ENCODE measurements at places on chromosomes 4 and X. TPM values are rescaled to one million over a fixed set of nuclear protein-coding genes. Genes with fewer than 3 reads are reported as not detected.

GRCh38 chr4:84547211-84547610 lies 35.7 kb upstream of the CDS1 start:
- no peaks in the 10 kb centered on the region for H3K27me3 ChIP-seq
- DNase-seq: no peak
- no peaks in the 10 kb centered on the region for H3K4me1 ChIP-seq
- no peaks in the 10 kb centered on the region for H3K36me3 ChIP-seq

DNA sequence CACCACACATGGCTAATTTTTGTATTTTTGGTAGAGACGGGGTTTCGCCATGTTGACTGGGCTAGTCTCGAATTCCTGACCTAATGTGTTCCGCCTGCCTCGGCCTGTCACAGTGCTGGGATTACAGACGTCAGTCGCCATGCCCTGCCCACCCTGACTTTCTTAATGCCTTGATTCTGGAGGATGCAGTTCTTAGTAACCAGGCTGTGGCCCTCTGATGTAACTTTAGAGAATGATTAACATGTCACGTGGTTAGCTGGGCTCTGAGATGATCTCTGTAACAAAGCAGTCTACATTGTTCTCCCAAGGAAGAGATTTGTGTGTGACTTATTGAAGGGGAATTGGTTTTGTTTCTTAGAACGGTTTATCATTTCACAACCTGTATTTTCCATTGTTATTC lies 30.6 kb downstream of the ANK2 start:
- no peaks in the 10 kb centered on the region for H3K4me1 ChIP-seq
- no peak for DNase-seq
- H3K27ac ChIP-seq: no peak overlapping the region
- H3K27me3 ChIP-seq: no peaks in the 10 kb centered on the region

DNA sequence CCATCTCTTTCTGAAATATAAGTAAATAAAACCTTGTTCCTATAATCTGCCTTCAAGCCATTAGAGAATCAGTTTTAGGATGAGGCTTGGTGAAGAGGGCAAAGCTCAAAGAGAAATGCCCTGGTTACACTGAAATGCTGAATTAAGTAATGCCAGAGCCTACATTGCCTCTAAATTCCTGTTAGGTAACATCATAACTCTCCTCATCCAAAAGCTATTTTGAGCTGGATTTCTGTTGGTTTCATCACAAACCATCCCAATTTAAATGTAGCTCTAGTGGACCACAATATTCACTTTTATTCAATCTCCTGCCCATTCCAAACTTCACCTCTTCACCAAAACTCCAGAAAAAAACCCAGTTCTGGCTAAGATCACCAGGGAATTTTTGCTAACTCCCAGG lies 1319.7 kb upstream of the TENM3 start:
- no peak overlapping the region for H3K4me3 ChIP-seq
- H3K27me3 ChIP-seq: no peaks in the 10 kb centered on the region
- H3K27ac ChIP-seq: no peak overlapping the region
- no peaks in the 10 kb centered on the region for H3K36me3 ChIP-seq

DNA sequence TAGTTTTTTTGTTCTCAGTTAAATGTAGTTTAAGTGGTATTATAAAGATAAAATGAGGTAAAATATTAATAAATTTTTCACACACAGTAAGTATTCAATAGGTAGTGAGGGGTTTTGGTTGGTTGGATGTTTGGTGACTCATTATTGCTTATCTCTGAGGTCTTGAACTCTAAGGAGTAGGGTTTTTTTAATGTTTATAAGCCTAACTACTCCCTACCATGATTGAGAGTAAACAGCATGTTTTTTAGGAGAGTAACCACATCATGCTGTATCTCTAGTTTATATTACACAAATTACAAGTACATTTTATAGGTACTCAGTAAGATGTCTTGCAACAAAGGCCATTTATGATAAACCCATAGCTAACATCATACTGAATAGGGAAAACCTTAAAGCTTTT lies 181.6 kb downstream of the MAPK10 start:
- no peaks in the 10 kb centered on the region for H3K36me3 ChIP-seq
- DNase-seq: no peak
- no peaks in the 10 kb centered on the region for H3K4me1 ChIP-seq
- H3K27ac ChIP-seq: no peak overlapping the region
- H3K4me3 ChIP-seq: no peak overlapping the region
- no peaks in the 10 kb centered on the region for H3K27me3 ChIP-seq

DNA sequence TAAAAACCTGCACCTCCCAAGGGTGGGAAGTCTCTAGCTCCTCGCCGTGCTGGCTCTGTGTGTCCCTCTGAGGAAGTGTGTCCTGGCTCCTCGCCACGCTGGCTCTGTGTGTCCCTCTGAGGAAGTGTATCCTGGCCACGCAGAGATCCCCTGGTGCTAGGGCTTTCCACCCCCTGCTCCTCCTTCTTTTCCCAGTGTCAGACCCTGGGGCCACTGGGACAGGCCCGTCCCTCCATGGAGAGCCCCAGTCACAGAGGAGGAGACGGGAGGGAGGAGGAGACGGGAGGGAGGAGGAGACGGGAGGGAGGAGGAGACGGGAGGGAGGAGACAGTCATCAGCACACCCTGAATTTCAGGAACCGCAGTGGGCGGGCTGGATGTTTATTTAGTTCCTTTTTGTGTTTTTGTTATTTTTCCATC lies 53.8 kb upstream of the HGFAC start:
- peak; percentile 86 for DNase-seq
- peak overlapping the region; percentile 13 for H3K4me3 ChIP-seq

DNA sequence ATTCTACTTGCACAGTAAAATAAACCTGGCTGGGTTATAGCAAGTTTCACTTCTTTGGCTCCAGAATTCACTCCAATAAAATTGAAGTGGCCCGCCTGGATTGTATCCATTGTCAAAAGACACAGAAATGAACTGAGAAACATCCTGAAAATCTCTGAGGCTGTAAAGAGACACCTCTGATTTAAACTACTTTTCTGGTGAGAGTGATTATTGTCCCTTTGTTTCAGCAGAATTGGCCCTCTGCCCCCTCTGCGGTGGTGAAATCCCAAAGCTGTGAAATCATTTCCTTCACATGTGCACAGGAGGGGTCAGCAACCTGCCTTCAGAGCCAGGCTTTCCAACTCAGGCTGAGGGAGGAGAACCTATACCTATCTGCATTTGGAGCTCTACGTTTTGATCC lies 23.0 kb downstream of the GAB3 start:
- no peak for DNase-seq
- H3K4me1 ChIP-seq: no peaks in the 10 kb centered on the region
- H3K27ac ChIP-seq: no peak overlapping the region
- H3K27me3 ChIP-seq: no peaks in the 10 kb centered on the region
- no peak overlapping the region for H3K4me3 ChIP-seq
- H3K36me3 ChIP-seq: no peaks in the 10 kb centered on the region

Gene CEP135
- 3.3 TPM for total RNA-seq

DNA sequence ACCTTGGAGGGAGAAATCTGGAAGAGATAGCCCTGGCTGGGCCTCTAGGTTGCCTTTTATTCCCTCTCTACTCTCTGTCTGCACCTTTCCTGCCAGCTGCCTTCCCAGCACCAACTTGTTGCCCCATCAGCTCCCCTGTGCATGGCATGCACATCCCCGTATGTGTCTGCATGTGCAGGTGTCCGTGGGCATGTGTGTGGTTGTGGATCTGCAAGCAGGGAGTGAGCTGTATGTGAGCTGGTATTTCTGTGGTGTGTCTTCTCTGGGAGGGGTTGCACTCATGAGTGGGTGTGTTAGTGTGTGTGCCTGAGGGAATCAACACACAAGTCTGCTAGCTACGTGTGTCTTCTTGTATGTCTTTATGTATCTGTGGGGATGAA lies 9.9 kb downstream of the L1CAM start:
- no peaks in the 10 kb centered on the region for H3K4me1 ChIP-seq
- no peak overlapping the region for H3K4me3 ChIP-seq
- no peaks in the 10 kb centered on the region for H3K36me3 ChIP-seq
- no peak overlapping the region for H3K27ac ChIP-seq
- no peaks in the 10 kb centered on the region for H3K27me3 ChIP-seq

GRCh38 chr4:188879598-188879997 lies 740.4 kb downstream of the TRIML1 start:
- no peak overlapping the region for H3K4me3 ChIP-seq
- DNase-seq: no peak
- H3K27ac ChIP-seq: no peak overlapping the region
- H3K36me3 ChIP-seq: no peaks in the 10 kb centered on the region
- H3K27me3 ChIP-seq: no peaks in the 10 kb centered on the region
- H3K4me1 ChIP-seq: no peaks in the 10 kb centered on the region

GRCh38 chr4:184441461-184442313 lies 32.7 kb downstream of the IRF2 start:
- no peak for DNase-seq
- no peak overlapping the region for H3K4me3 ChIP-seq
- H3K36me3 ChIP-seq: no peaks in the 10 kb centered on the region

DNA sequence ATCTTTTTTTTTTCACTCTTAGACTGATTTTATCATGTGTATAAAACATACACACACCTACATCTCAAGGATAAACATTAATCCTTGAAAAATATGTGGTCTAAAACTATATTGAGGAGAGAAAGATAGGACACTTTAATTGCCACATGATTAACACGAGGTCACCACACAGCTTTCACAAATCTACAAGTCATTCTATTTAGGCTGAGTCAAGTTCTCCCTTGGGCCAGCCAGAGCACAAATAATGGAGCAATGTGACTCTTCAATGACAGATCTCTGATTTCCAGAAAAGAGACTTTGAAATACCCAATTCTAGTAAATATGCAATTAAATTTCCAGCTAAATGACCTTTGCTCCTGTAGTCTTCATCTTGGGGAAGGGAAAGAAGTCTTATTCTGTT lies 12.9 kb upstream of the ADH4 start:
- H3K27me3 ChIP-seq: no peaks in the 10 kb centered on the region
- no peak overlapping the region for H3K27ac ChIP-seq
- DNase-seq: no peak
- no peaks in the 10 kb centered on the region for H3K4me1 ChIP-seq

DNA sequence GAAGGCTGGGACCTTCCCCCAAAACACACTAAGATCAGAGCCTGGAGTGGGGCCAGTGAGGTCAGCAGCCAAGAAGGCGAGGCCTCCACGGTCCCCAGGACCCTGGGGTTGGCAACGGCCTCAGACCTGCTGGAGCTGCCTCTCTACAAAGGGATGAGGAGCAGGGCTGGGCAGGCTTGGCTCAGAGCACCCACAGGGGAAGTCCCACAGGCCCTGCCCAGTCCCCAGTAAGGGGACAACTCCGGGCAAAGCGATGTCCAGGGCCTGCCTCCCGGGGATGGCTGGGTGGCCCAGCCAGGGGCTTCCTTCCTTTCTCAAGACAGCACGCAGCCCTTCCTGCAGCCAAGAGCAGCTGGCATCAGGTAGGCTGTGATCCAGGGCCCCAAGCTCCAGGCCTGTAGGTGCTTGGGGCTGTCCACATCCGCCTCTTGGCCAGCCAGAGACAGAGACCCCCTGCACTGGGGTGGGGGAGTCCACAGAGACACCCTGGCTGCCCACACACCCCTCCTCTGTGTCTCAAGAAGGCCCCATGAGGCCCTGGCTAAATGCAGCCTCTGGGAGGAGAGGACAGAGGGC lies 5.7 kb downstream of the MXD4 start:
- no peaks in the 10 kb centered on the region for H3K27me3 ChIP-seq
- H3K4me1 ChIP-seq: peaks cover 47% of the 10 kb centered on the region
- peak; percentile 39 for DNase-seq
- peak overlapping the region; percentile 92 for H3K27ac ChIP-seq
- peaks cover 8% of the 10 kb centered on the region for H3K36me3 ChIP-seq

DNA sequence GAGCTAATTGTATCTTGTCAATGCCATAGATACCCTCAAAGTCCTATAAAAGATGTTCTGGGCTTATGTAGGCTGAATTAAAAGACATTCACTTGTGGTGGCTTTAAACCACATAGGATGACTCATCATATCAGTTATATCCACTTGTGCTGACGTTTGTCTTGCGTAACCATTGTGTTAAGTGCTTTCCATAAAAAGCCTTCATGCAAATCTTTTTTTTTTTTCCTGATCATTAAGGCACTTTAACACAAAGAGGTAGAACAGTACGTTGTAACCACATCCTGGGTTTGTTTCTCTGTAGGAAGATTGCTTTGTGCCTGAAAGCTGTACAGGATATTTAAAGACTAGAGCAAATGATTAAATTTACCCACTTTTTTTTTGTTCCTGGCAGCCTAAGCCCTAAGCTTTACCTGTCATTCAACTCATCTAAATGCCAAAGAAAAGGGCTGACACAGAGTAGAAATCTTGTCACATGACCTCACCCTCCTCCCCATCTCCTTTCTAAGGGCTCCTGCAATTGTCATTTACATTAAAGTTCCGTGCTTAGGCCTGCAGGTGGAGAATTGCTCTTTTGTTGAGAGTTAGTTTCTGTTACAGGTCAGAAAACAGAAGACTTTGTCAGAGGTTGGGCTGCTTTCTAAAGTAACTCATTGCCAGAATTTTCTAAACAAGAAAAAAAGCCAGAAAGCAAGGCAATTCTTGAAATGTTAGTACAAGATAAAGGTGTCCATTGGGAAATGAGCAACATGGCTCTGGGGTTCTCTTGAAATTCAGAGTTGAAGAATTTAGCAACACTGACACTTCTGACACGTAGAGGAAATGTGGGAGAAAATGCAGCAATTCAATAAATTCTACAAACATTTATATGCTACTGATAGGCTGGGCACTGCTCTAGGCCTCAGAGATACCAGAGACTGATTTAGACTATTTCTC lies 555.6 kb downstream of the PPARGC1A start:
- H3K4me3 ChIP-seq: no peak overlapping the region
- no peaks in the 10 kb centered on the region for H3K27me3 ChIP-seq
- no peak overlapping the region for H3K27ac ChIP-seq
- H3K4me1 ChIP-seq: no peaks in the 10 kb centered on the region
- no peak for DNase-seq
- no peaks in the 10 kb centered on the region for H3K36me3 ChIP-seq

Gene PNCK
- 50.6 TPM for total RNA-seq

Gene HERC3
- 42.2 TPM for total RNA-seq

- no peaks in the 10 kb centered on the region for H3K27me3 ChIP-seq
- H3K27ac ChIP-seq: no peak overlapping the region
- no peak for DNase-seq
- no peak overlapping the region for H3K4me3 ChIP-seq
- no peaks in the 10 kb centered on the region for H3K36me3 ChIP-seq
Observed at GRCh38 chr4:150098214-150098613, 20.0 kb downstream of the DCLK2 start.

GRCh38 chr4:24456431-24456830 lies 127.9 kb downstream of the DHX15 start:
- DNase-seq: no peak
- H3K27me3 ChIP-seq: no peaks in the 10 kb centered on the region
- no peaks in the 10 kb centered on the region for H3K36me3 ChIP-seq
- no peak overlapping the region for H3K4me3 ChIP-seq
- H3K27ac ChIP-seq: no peak overlapping the region

All from prostate gland (tissue), 2 donors.